ENCODE measurements at places on chromosomes 13 and 19. TPM values are rescaled to one million over a fixed set of nuclear protein-coding genes. Genes with fewer than 3 reads are reported as not detected.

- no peaks in the 10 kb centered on the region for H3K27me3 ChIP-seq
- H3K4me3 ChIP-seq: no peak overlapping the region
- no peak overlapping the region for H3K27ac ChIP-seq
- no peaks in the 10 kb centered on the region for H3K4me1 ChIP-seq
Measured at GRCh38 chr13:30085087-30085486, 222.3 kb downstream of the KATNAL1 start.

- peaks cover 2% of the 10 kb centered on the region for H3K4me1 ChIP-seq
- H3K27me3 ChIP-seq: no peaks in the 10 kb centered on the region
- H3K36me3 ChIP-seq: no peaks in the 10 kb centered on the region
- H3K27ac ChIP-seq: no peak overlapping the region
- no peak overlapping the region for H3K4me3 ChIP-seq
- no peak for DNase-seq
Measured at GRCh38 chr19:5141129-5141849, 172.4 kb downstream of the KDM4B start.

- DNase-seq: no peak
- H3K27me3 ChIP-seq: no peaks in the 10 kb centered on the region
- H3K4me1 ChIP-seq: no peaks in the 10 kb centered on the region
- no peak overlapping the region for H3K27ac ChIP-seq
Measured at GRCh38 chr13:47632311-47632710, 368.8 kb downstream of the SUCLA2 start.

GRCh38 chr13:100521851-100522617, 66.6 kb downstream of the GGACT start:
- no peaks in the 10 kb centered on the region for H3K4me1 ChIP-seq
- H3K4me3 ChIP-seq: no peak overlapping the region
- H3K27ac ChIP-seq: no peak overlapping the region
- DNase-seq: no peak
- no peaks in the 10 kb centered on the region for H3K27me3 ChIP-seq

- peak; percentile 31 for DNase-seq
- peaks cover 9% of the 10 kb centered on the region for H3K4me1 ChIP-seq
- H3K36me3 ChIP-seq: no peaks in the 10 kb centered on the region
- H3K27ac ChIP-seq: no peak overlapping the region
- H3K27me3 ChIP-seq: no peaks in the 10 kb centered on the region
Measured at GRCh38 chr19:57559008-57559403, 657 bp downstream of the ZNF550 start.

DNA sequence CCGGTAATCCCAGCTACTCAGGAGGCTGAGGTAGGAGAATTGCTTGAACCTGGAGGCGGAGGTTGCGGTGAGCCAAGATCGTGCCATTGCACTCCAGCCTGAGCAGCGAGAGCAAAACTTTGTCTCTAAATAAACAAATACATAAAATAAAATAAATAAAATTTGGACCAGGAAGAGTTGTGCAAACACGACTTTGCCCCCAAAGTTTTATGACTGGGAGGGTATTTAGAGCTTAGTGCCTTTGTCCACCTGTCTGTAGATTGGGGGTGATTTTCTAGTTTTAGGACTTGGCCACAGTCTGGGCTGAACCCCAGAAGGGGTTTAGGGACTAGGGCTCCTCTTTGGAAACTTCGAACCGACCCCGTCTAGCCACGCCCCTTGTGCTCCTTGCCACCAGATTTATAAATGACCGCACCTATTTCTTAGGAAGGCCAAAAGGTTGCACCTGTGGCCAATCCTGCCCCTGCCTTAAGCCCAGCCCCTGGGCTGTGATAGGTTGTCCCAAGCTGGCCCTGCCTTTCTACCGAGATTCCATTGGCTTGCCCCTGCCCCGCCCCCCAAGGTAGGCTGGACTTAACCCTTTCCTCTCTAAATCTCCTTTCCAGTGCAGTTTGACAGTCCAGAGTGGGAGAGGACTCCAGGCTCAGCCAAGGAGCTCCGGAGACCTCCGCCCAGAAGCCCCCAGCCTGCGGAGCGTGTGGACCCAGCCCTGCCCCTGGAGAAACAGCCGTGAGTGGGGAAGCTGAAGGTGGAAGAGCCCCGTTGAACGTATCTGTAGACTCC, 5.3 kb downstream of the SHD start:
- H3K4me3 ChIP-seq: peak overlapping the region; percentile 12
- H3K4me1 ChIP-seq: peaks cover 4% of the 10 kb centered on the region
- H3K27ac ChIP-seq: no peak overlapping the region
- DNase-seq: peak; percentile 78
- no peaks in the 10 kb centered on the region for H3K36me3 ChIP-seq

DNA sequence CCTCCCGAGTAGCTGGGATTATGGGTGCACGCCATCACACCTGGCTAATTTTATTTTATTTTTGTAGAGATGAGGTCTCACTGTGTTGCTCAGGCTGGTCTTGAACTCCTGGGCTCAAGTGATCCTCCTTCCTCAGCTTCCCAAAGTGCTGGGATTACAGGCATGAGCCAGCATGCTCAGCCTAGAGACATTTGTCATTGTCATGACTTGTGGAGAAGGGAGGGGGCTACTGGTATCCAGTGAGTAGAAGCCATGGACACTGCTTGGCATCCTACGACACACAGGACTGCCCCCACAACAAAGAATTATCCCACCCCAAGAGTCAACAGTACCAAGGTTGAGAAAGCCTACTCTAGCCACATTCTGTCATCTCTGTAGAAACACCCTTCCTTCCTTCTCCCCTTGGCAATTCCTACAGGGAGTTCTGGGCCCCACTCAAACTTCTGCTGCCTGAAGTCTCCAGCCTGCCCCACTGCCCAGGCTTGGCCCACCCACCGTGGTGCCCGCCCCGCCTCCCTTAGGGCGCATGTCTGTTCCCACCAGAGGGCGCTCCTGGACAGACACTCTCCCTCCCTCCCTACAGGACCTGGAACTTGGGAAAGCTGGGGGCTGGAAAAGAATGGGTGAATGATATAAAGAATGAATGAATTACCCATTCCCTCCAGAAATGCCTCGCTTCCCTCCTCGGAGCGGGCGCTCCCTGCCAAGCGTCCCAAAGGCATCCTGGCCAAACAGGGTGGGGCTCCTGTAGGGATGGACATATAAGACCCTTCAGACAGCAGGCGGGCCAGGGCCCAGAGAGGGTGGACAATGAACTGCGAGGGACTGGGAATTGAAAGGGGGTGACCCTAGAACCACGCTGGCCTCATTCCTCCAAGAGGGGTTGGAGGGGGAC, 5.5 kb upstream of the EMP3 start:
- H3K27ac ChIP-seq: peak overlapping the region; percentile 98
- DNase-seq: peak; percentile 90
- H3K4me3 ChIP-seq: no peak overlapping the region
- no peaks in the 10 kb centered on the region for H3K36me3 ChIP-seq
- H3K27me3 ChIP-seq: no peaks in the 10 kb centered on the region

DNA sequence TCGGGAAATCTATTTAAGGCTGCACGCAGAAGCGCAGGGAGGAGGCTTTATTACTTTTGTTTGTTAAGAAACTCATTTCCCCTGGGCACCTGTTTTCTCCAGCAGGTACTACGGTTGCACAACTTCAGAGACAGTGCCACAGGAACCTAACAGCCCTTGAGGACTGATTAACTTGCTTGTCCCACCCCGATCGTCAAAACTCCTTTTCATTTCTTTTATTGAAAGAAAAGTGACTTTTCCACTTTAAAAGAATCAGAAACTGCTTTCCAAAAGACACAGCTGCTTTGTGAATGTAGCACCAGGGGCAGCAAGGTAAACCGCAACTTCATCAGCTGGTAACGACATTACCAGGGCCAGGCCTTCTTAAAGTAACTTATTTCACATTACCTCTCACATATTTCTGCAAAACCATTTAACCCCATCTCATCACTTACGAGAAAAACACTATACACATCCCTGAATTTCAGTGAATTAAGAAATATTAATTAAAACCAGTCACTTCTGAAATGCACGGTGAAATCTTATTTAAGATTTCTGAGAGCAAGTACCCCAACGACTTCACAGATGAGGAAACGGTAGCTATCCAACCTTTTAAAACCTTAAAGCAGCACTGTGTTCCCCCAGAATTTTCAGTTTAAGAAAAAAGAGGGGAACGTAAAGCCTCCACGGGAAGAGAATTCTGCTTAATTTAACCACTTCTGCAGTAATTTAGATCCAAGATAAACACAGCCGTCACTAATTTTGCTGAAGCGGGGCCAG, 1.4 kb downstream of the ANKRD10 start:
- H3K4me1 ChIP-seq: peaks cover 20% of the 10 kb centered on the region
- peak overlapping the region; percentile 96 for H3K27ac ChIP-seq
- H3K4me3 ChIP-seq: peak overlapping the region; percentile 100
- no peaks in the 10 kb centered on the region for H3K36me3 ChIP-seq

DNA sequence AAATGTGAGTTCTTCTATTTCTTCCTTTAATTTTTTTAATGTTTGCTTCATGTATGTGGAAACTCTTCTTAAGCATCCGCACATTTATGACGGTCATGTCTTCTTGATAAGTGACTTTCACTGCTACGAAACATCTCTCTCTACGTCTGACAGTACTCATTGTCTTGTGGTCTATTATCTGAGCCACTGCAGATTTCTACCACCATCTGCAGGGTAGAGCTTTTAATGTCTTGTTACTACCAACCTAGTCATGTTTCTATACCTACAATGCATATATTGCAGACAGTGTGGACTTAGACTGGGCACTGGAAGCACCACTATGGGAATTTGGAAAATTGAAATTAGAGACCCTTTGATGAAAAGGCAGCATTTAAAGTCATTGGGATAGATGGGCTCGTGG, 75.4 kb upstream of the ARHGEF7 start:
- no peak for DNase-seq
- no peaks in the 10 kb centered on the region for H3K4me1 ChIP-seq
- H3K27me3 ChIP-seq: no peaks in the 10 kb centered on the region
- no peak overlapping the region for H3K4me3 ChIP-seq

DNA sequence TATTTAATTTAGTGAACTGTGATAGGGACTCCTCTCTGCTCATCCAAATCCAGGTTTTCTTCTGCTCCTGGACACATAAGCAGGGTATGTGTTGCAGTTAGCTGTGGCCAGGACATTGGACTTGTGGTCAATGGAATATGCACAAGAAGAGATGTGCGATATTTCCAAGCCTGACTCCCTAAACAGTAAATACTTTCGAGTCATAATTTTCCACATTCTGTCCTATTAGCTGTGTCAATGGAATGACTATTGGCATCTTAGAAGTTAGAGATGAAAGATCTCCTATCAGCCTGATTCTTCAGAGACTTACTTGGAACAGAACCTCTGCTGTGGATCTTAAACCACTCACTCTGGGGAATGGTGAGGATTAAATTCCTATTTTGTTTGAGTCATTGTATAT, 771.0 kb downstream of the EFNB2 start:
- H3K36me3 ChIP-seq: no peaks in the 10 kb centered on the region
- no peaks in the 10 kb centered on the region for H3K27me3 ChIP-seq
- H3K4me3 ChIP-seq: no peak overlapping the region

DNA sequence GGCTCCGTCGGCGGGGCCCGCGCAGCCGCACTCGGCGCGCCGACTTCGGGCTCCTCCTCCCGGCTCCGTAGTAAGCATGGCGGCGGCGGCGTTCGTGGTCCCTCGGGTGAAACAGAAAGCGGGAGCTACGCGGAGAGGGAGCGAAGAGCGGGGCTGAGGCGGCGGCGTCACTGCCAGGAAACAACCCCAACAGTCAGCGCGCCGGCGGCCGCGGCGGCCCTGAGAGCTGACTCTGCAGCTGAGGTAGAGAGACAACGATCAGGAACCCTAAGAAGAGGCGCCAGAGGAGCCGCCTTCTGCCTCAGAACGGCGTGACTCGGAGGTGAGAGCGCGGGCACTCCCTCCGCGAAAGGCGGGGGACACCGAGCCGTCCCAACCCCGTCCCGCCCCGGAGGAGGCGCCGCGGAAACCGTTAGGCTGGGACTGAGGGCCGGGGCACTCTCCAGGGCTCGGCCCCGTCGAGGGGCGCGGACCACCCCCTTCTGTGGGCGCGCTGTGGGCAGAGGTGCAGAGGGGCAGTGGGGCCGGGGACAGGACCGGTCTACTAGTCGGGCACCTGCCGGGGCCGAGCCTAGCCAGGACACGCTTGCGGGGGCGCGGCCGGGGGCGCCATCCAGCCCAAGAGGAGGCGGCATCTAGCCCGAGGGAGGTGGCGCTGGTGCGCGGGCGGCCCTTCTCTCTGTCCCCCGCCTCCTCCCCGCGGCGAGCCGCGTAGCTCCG, at the start of gene FNDC3A:
Gene FNDC3A, plus strand, starts transcription at position 57 of the 720 bp plus-strand sequence. CDS start 30,279 bp downstream, outside the sequence.
- peaks cover 13% of the 10 kb centered on the region for H3K4me1 ChIP-seq
- no peaks in the 10 kb centered on the region for H3K27me3 ChIP-seq
- H3K27ac ChIP-seq: peak within 1 kb of the TSS; percentile 96
- peak within 1 kb of the TSS; percentile 89 for H3K4me3 ChIP-seq
- peak; percentile 93 for DNase-seq

ONECUT3 gene
- total RNA-seq: 0.25 TPM

CRTC1 gene
- total RNA-seq: 28.1 TPM

ZNF723 gene
- total RNA-seq: 5.5 TPM

TINCR gene
- 7.0 TPM for total RNA-seq

LILRA1 gene
- not detected for total RNA-seq

SPRY2 gene
- 12.9 TPM for total RNA-seq

LILRA2 gene
- 0.47 TPM for total RNA-seq

IGFL3 gene
- not detected for total RNA-seq

DMKN gene
- total RNA-seq: 5.8 TPM

Measured in testis (tissue), 5 donors.